ENCODE measurements at places on chromosomes 1 and 21.

DNA sequence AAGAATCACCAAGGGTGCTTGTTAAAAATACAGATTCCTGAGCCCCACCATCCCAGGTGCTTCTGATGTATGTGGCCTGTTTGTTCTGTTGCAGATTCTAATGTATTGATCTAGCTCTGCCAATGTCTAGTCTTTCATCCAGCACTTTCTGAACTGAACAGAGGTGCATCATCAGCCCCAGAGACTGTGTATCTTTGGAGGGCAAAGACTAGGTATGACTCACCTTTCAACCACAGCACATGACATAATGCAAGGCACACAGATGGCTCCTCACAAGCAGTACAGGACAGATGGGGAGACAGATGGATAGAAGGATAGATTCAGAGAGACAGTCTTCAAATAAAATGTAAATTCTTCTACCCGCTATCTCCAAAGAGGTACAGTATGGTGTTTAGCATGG lies 32.3 kb downstream of the CD58 start:
- no peak for DNase-seq

DNA sequence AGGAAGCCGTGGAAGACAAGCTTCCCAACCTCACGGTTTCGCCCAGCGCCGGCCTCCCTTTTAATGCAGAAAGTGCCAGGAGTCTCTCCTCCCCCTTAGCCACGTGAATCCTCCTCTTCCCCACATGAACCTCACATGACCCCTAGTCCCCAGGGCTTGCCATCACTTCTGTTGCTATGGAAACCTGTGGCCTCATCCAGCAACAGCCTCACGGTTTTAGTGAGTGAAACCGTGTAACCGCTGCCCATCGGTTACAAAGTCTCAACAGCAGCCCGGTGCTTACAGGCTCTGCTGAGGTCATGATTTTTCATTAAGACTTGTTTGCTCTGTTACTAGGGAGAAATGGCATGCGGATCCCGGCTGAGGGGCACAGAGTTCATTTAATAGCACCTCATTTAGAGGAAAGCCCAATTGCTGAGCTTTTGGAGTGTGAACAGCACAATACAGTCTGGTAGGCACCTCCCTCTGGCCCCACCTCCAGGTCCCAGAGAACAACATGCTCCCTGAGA lies 143.2 kb upstream of the BACE2 start:
- no peak for DNase-seq

DNA sequence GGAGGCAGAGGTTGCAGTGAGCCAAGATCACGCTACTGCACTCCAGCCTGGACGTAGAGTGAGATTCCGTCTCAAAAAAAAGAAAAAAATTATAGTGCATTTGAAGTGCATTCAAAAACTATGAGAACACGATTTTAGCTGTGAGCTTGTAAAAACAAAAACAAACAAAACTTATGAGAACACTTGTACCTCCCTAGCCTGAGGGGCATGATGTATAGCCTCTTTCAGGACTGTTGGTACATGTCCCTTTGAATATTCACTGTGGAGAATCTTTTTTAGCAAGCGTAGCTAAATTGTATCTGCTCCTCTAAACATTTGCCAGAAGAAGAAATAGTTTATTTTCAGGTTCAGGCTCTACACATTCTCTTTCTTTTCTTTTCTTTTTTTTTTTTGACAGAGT lies 9.5 kb upstream of the DEGS1 start:
- DNase-seq, result no peak

DNA sequence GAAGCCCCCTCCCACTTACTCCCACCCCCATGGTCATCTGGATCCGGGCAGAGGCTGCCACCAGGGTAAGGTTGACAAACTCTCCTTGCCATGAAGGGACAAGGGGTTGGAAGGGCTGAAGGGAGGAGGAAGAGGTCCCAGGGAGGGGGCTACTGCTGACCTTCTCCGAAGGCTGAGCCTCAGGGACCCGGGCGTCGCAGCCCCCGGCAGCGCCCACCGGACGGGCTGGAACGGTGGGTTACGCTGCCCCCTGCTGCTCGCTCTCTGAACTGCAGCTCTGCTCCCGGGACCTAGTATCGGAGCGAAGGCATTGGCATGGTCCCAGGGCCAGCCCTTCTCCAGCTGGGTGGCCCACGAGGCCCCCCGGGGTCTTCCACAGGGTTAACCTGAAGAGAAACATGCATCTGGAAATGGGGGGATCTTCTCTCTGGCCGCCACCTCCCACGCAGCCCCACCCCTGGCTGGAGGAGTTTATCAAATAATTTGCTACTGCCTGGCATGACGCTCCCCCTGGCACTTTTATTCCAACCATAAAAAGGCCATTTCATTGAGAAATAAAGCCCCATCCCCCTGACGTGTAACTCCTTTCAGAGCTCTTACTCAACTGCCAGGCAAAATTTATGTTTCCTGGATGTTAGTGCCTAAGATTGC lies 70.4 kb upstream of the TARDBP start:
- DNase-seq, result no peak

DNA sequence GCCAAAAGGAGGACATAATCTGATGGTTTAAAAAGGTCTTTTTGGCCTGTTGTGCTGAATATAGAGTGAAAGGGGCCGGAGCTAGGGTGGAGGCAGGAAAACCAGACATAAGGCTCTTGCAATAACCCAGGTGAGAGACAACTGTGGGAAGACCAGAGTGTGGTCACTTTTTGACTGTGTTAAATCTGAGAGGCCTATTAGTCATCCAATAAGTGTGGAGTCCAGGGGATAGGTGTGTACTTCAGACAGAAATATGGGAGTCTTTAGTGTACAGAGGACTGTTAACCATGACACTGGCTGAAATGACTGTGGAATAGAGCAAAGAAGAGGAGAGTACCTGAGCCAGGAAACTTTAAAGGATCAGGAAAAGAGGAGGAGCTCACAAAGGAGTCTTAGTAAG lies 89.3 kb downstream of the VAV3 start:
- DNase-seq, result no peak

DNA sequence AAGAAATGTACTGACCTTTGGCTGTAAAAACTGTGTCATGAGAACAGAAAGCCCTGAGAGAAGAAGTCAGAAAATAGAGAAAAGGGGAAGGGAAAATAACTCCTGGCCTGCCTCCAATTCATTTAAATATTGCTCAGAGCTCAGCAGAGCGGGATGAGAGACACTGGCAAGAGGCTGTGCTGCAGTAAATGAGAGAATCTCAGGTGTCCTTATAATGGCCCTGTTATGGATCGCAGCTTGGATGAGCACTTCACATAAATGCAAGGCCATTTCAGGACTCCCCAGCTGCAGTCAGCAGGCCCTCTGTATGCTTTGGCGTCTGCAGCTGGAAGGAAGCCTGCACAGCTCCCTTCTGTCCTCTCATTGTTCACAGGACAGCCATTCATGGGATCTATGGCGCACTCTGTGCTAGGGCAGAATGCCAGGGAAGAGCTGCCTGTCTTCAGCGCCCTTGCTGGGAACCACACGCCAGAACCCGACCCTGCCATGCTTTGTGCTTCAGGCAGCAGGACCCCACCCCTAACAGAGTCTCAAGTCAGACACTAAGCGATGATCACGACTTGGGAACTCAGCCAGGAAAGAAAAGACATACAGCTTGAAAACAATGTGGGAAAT lies 20.7 kb upstream of the ABCB10 start:
- DNase-seq, result no peak

GRCh38 chr1:160346958-160347357 lies 3.8 kb downstream of the NCSTN start:
- DNase-seq, result no peak

GRCh38 chr1:113456967-113457366 lies 66.7 kb downstream of the MAGI3 start:
- DNase-seq, result peak; percentile 73

- DNase-seq, result no peak
Measured at GRCh38 chr1:110608247-110608646, 2.1 kb upstream of the KCNA2 start.

GRCh38 chr1:26723013-26723991 lies 27.5 kb downstream of the ARID1A start:
- DNase-seq, result peak; percentile 98

- no peak for DNase-seq
Measured at GRCh38 chr1:107000902-107001301, 55.6 kb upstream of the PRMT6 start.

GRCh38 chr21:43195121-43196021 lies 26.6 kb downstream of the CRYAA start:
- no peak for DNase-seq

DNA sequence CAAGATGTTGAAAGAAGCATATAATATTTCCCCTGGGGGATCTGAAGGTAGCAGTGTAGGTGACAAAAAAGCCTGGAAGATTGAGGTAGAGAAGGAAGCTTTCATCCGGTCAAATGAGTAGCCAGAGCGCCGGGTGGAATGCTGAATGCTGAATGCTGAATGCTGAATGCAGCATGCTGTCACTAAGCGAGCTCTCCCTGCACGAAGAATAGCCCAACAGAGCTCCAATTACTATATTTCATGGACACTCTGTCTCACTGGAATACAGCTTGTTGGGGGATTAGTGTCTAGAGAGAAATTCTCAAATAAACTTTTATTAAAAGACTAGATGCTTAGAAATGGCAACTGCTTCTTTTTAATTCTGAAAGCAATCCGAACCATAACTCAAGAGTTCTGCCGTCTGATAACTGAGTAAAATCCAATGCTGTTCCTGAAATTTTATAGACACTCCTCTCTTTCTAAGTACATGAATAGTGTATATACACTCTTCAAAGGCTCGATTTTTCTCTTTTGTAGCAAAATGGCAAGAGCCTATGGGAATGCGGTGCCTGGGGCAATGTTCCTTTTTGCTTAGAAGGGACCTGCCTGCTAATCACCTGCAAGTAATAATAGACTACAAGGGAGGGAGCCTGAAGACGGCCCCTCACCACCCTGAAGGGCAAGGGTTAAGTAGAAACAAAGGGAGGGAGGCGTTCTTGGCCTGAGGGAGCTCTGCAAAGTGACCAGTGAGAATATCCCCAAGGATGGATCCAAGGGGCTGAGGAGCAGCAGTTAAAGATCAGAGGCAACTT lies 203.7 kb upstream of the ESRRG start:
- DNase-seq, result no peak

DNA sequence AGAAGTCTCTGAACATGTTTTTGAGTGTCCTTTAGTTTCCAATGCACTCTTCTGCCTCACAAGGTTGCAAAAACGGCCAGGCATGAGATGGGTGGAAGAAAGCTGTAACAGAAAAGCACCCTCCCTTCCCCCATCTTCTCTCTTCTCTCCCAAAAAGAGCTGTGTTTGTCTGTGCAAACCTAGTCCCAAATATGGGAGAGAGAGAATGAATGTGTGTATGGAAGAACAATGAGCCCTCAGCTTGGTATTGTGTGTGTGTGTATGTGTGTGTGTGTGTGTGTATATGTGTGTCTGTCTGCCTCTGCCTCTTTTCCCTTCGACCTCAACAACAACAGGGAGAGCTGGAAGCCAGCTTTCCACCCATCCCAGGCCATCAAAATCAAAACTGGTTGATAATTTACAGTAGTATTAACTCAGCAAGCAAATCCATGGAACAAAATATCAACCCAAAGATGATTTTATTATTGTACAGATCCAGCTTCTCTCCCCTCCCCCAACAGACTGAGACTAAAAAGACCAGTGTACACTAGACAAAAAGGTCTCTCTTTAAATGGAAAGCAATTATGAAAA lies 1.8 kb downstream of the RERE start:
- DNase-seq, result no peak

DNA sequence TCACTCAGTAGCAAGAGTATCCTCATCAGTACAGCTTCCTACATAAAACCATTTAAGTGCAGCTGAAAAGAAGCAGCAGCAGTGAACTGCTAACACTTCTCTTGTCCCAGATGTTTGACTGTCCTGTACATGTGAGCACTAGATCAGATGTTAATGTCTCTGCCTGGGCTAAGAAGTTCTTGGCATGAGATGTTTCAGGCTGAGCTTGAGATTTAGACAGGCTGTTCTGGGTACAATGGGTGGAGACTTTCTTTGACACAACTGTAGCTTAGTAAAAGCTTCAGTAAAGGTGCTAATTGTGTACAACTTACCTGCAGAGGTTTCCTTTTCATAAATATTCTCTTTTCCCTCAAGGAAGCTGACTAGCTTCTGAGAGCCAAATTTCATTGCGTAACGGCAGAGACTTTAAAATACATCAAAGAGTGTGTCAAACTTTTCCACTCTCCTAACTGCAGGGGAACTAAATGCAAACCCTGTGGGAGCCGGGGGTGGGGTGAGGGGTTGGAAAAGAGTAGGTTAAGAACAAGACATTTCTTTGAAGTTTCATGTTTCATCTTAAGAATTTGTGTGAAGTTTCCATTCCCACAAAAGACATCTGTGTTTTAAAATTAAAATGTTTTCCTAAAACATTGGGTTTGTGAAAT lies 82.1 kb upstream of the CCDC190 start:
- DNase-seq, result no peak

DNA sequence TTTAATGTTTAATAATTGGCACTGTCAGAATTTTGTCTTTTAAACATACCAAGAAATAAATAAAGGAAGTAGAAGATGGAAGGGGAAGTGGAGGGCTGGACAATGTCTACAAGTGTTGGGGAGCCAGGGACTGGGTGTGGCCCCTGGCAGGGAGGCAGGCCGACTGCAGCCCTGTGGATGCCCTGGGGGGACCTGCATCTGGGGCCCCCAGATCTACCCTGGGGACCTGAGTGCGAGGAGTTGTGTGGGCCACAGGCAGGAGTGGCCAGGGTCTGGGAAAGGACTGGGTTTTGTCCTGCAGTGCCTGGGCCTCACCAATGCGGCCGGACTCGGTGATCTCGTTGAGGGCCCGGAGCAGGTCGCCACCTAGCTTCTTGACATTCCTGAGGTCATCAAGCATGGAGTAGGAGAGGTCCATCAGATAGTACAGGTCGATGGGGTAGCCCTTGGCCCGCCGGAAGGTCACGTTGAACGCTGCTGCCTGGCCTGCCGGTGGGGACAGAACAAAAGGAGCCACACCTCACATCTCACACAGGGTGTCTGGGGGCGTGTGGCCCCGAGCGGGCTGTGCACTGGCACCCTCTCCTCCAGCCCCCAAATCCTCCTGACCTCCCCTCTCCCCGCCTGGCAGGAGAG lies 17.5 kb downstream of the ITGB2 start:
- DNase-seq, result no peak

- no peak for DNase-seq
Measured at GRCh38 chr1:180366371-180367068, 135.9 kb downstream of the ACBD6 start.

DNA sequence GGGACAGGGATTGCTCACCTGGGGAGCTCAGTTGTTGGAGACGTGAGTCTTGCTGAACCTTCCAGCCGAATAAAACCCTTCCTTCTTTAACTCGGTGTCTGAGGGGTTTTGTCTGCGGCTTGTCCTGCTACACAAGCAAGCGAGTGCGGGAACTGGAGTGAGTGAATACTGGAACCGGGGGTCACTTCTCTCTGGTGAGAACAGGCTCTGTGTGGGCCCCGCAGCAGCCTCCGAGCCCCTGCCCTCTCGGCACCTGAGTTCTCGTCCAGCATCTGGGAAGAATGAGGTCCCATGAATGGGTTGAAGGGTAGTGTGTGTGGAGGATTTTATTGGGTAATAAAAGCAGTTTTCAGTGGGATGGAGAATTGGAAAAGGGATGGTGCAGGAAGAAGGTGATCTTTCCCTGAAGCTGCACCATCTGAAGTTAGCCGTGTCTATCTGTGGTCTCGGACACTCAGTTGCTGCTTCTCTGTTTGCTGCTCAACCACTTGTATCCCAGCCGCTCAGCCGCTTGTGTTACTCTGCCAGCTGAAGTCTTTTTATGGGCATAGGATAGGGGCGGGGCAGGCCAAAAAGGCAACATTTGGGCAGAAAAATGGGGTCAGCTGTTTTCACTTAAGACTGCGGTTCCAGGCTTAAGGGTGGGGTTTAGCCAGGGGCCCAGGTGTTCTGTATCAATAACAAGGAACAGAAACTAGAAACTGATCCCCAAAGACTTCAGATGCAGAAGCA lies 450.6 kb upstream of the CAMK1G start:
- no peak for DNase-seq

- DNase-seq, result no peak
Measured at GRCh38 chr1:228180271-228180958, 14.8 kb downstream of the IBA57 start.
